Fibroblast of lung (primary cell): ENCODE measurements at places on chromosomes 12 and 14. TPM values are rescaled to one million over a fixed set of nuclear protein-coding genes. Genes with fewer than 3 reads are reported as not detected.
A peak's percentile ranks its signal among the peaks of the same experiment; 100 is the strongest.

DNA sequence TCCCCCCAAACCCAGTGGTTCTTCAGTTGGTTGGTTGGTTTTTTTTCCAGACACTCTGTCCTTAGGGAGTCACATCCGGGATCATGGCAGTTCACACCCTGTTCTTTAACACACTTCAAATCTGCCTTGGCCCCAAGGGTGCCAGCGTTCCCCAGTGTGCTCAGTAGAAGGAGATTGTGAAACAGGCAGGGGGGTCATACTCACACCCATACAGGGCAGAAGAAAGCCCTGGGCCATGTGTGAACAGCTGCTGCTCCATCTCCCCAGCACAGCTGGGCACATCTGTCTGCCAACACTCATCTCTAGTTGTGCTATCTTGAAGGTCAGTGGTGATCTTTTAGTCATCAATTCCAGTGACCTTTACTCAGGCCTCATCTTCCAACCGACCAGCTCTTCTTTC lies 64.4 kb upstream of the FUT8 start:
- no peak overlapping the region for H3K4me3 ChIP-seq
- H3K27me3 ChIP-seq, result no peaks in the 10 kb centered on the region
- H3K36me3 ChIP-seq, result no peaks in the 10 kb centered on the region
- peak; percentile 83 for DNase-seq

Gene PTCSC3
- not detected in 2 replicates for total RNA-seq

Gene HRK
- under 0.01 TPM in 2 replicates for total RNA-seq

Gene SMAGP
- 5.1 and 11.6 TPM in 2 replicates for total RNA-seq

Gene OR9K2
- total RNA-seq, result not detected in 2 replicates
